ENCODE measurements at places on chromosomes 2 and 18. TPM values are rescaled to one million over a fixed set of nuclear protein-coding genes. Genes with fewer than 3 reads are reported as not detected.

Gene TDRD15
- not detected for total RNA-seq

DNA sequence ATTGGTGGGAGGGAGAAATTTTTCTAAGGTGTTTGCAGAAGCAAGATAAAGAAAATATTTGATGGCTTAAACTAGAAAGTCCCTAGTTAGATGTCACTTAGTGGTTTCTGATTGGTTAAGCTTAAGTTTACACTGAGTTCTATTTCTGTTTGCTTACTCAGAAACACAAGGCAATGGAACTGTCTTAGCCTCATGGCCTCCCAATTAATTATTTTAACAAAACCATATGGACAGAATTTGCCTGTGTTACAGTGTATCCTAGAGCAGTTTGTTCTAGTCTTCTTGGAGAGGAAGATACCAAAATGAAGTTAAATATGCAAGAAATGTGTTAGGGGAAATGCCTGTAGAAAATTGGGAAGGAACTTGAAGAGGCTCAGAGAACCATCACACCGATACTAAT lies 4.6 kb upstream of the IMPACT start:
- DNase-seq, result no peak

- DNase-seq, result peak; percentile 60
Observed at GRCh38 chr18:58078889-58079573, 35.0 kb downstream of the NEDD4L start.

- no peak for DNase-seq
Observed at GRCh38 chr2:43161650-43162510, 64.5 kb downstream of the ZFP36L2 start.

DNA sequence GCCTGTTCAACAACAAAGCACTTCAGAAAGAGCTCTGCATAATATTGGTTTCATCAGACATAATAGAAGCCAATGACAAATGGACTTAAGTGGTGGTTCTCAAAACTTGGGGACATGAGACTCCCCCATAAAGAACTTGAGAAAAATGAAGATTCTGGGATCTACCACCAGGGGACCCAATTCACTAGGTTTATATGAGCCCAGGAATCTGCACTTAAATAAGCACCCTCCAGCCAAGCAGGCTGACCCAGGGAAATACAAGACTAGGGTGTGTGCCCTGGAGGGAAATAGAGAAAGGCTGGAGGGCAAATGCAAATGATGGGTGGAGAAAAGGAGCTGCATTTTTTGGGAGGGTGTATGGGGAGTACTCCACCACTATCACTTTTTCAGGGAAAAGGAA lies 52.5 kb downstream of the SATB2 start:
- peak; percentile 29 for DNase-seq

GRCh38 chr18:10893196-10893595 lies 256.2 kb downstream of the PIEZO2 start:
- DNase-seq, result no peak

DNA sequence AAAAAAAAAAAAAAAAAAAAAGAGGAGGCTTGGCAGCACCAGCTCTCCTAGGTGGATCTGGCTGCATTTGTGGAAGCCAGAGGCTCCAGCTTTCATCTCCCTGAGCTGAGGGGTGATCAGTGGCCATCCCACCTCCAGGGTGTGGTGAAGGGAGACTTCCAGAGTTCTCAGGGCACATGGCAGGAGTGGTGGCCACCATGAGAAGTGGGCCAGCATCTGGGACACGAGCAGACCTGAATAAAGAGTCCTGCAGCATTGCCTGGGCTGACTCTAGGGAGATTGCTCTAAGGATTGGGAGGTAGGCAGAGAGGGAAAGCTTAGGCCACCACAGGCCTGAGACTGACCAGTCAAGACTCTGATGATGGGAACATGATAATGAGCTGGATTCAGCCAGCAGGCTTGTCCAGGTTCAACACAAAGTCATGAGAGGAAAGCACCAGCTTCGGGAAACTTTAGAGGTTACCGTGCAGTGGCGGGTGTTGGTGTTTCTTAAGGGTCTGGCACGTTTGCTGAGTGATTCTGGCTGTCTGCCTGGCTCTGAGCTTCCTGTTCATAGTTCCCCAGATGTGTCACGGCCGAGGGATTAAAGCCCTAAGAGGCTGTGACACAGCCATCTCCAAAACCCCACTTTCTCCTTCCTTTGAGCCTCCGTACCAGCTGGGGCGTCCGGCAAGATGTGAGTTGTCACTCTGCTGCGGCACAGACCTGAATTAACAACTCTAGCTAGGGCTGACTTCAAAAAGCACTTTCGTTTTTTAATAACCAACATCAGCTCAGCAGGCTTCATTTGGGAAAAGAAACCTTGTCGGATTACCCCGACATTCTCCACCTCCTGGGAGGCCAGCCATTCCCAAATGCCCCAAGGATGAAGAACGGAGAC lies 38.3 kb upstream of the IL1R1 start:
- DNase-seq, result peak; percentile 82

- no peak for DNase-seq
Observed at GRCh38 chr2:143142598-143142997, 13.4 kb downstream of the ARHGAP15 start.

GRCh38 chr18:35040988-35041814 lies at the start of gene MAPRE2:
TSS of gene MAPRE2 (plus strand) at chr18:35041413. CDS start at chr18:35041540, 127 bp downstream.
- DNase-seq, result peak; percentile 96

Gene SERPINB10
- total RNA-seq, result not detected

Gene TOGARAM2
- 0.16 TPM for total RNA-seq

Gene PFN4
- total RNA-seq, result 2.6 TPM

Gene MROH2A
- total RNA-seq, result not detected

DNA sequence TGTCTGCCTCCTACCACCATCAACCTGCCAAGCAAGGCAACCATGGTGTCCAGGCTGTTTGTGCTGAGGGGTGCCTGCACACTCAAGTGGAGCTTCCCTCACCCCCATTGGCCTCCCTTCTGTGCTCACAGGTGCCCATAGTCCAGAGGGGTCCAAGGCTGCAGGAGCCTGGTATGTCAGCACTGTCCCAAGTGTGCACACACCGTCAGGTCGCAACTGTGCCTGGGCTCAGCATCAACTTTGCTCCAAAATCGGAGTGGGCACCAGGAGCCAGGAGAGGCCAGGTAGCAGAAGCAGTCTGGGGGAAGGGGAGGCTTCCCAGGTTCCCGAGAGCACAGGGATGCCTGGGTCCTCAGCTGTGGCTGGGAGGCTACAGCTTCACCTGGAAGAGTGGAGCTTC lies 1528.2 kb upstream of the SLC39A10 start:
- no peak for DNase-seq

DNA sequence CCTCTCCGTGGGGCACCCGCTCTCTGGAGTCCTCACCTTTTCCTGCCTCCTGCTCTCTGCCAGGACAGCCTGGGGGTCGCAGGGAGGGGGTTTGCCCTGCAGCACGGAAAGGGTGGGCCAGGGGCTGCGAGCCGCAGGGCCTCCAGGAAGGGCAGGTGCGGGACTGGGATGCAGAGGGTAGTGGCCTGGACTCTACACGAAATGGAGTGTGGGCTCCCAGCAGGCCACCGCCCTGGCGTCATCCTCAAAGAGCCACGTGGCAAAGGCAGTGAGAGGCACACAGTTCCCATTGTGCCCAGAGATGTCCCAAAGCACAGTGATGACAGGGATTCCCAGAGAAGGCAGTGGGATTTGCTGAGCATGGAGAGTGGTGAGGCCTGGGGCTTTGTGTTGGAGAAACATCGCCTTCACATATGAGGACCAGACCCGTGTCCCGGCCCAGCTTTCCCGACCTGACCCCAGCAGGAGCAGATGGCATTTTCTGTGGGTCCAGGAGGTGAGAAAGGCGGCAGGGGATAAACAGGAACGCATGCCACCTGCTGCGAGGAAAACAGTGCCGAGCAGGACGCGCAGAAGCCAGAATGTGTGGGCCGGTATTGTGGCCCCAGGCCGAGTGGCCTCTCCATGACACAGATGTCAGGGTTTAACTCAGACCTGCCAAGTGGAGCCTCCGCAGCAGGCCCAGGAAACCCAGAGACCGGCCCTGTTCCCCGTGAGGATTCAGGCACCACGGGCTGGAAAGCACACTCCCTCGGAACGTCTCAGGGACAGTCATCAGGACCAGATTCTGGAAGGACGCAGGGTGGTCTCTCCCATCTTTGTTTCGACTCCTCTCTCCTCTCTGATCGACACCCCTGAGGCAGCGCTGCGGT lies 855.5 kb upstream of the SALL3 start:
- DNase-seq, result no peak

- DNase-seq, result no peak
Observed at GRCh38 chr2:11762799-11763461, 16.5 kb downstream of the LPIN1 start.

- DNase-seq, result peak; percentile 29
Observed at GRCh38 chr2:23944527-23944926, 4.3 kb downstream of the UBXN2A start.

DNA sequence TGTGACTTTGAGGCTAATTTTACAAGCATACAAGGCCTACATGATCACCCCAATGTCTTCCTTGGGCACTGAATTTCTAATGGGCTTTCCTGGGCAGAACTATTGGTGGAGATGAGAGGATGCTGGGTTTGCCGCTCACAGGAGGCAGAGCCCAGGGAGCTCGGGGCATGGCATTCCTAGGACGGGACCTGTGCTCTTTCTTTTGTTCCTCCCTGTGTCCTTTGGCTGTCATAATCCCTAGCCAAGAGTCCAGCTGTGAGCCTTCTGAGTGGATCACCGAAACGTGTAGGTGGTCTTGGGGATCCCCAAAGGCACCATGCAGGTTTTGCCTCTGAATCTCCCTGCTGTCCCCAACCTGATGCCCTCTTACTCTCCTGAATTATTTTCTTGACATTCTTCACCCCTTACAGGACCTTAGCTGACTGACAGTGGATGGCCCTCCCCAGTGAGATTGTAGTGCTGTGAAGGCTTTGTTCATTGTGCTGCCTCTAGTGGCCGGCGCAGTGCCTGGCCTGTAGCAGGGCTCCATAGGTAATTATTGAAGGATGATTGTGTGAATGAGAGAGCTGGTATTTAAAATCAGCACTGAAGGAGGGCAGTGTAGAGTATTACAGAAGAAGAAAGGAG lies 221.9 kb downstream of the ZNF407 start:
- DNase-seq, result peak; percentile 42

DNA sequence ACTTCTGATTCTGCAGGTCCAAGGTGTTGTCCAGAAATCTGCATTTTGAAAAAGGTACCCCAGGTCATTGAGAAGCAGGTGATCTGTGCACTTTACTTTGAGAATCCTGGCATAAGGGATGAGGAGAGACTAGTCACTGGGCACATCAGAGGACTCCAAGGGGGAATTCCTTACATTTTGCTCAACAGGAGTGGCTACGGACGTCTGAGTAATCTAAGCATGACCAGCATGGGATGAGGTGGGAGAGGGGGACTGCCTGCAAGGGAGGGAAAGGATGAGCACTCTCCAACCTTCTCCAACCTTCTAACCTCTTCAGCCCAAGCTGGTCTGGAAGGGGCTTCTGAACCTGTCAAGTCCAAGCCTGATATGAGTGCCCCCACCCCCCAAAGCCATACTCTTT lies 55.5 kb downstream of the MARCHF4 start:
- DNase-seq, result peak; percentile 41

- DNase-seq, result no peak
Observed at GRCh38 chr2:216415541-216415940, 3.3 kb downstream of the SMARCAL1 start.

DNA sequence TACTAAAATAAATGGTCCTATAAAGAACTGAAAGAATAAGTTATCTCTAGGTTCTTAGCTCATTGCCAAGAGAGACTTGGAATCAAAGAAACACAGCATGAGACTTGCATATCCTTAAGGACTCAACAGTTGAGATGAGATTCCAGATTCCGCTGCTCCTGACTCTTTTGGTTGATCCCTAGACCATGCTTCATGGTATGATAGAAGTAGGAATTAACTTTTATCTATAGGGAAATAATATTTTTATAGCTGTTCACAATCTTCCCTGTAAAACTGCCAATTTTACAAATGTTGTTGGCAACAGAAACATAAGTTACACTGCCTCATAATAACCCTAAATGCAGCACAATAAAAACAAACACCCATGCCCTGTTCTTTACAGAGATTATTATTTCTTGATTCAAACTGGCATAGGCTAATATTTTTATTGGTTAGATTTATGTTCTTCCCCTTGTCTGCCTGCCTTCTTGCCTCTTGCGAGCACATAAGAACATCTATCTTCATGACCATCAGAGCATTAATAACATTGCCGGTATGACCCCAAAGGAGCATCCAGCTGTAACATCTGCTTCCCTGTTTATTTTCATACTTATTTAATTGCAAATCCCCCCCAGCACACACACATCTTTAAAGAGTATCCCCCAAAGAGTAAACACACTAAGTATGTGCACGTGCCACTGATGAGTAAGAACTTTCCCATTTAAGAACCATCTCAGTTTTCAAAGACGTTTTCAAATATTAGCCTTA lies 735.7 kb upstream of the SLC8A1 start:
- DNase-seq, result no peak

DNA sequence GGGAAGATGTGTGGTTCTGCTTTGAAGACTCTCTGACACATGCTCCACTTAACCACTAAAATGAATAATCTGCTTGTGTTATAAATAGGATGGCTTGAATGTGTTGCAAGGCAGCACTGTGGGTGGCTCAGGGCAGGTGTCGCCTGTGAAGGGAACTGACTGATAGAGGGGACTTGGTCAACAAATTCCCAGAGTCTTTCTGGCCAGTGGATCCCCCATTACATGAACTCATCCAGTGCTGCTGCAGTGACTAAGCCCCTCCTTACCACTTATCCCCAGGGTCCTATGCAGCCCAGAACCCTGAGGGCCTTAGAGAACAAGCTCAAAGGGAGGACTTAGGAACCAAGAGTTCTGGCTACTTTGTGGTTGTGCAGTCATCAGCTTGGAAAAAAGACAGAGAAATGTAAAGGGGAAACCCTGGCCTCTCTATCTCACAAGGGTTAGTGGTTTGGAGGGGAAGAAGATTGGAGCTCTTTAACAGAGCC lies 226.2 kb upstream of the TNP1 start:
- DNase-seq, result peak; percentile 21

Gene CSRNP3
- 0.33 TPM for total RNA-seq

Gene ZNF396
- total RNA-seq, result 2.0 TPM

DNA sequence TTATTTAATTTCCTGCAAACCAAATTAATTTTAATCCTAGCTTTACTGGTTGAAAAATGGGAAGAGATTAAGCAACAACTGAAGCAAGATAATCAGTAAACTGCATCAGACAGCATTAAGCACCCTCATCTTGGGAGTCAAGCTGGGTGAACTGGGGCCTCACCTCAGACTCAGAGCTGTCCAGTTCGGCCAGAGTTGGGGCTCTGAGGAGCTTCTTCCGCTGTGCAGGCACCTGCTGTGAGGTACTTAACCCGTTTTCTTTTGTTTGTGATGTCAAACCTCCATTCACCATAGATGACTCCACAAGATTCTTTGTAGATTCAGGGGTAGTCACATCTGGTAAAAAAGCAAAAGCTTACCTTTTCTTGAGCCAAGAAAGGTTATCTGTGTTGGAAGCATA lies 71.8 kb downstream of the PRELID3A start:
- DNase-seq, result no peak

All from MCF 10A (cell line).